Endothelial cell of umbilical vein (primary cell): ENCODE measurements at places on chromosomes 6 and 20.

- peak; percentile 87 for DNase-seq
Observed at GRCh38 chr20:653110-653589, at the start of gene SRXN1. TSS of gene SRXN1 (minus strand) at chr20:653200. CDS start at chr20:653185, 15 bp downstream.

DNA sequence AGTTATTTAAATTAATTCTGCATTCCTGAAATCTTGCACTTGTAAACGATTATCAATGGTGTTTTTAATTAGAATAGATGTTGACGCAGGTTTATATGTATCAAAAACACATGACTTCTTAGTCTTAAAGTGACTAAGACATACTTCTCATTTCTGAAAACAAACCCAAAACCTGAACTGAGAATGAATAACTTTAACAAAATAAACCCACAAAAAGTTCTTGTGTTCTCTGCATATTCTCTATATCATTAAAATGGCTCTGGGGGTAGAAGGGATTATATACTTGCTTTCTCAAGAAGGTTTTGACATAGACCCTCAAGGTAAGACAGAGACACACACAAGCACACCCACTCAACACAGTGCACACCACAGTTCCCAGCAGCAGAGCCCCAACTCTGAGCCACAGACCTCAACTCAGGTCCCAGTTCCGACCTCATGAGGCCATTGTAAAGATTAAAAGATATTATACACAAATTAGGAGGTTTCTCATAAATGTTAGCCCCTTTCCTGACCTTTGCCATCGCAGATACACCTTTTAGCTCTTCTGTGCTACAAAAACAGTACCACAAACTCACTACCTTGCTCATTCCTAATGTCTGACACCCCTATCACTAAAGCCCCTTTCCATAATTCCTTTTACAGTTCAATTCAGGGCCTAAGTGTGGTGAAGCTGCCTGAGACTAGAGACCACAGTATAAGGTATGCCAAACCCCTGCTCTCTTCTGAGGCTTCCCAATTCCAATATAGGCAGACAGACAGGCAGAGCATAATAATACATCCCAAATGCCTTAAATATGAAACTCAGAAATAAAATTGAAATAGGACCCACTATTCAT, 267.8 kb downstream of the PTPRK start:
- no peak for DNase-seq

GRCh38 chr20:6492271-6493055, 275.0 kb upstream of the BMP2 start:
- DNase-seq: peak; percentile 25

- DNase-seq: no peak
Observed at GRCh38 chr6:136511926-136512325, 38.3 kb downstream of the MAP7 start.

DNA sequence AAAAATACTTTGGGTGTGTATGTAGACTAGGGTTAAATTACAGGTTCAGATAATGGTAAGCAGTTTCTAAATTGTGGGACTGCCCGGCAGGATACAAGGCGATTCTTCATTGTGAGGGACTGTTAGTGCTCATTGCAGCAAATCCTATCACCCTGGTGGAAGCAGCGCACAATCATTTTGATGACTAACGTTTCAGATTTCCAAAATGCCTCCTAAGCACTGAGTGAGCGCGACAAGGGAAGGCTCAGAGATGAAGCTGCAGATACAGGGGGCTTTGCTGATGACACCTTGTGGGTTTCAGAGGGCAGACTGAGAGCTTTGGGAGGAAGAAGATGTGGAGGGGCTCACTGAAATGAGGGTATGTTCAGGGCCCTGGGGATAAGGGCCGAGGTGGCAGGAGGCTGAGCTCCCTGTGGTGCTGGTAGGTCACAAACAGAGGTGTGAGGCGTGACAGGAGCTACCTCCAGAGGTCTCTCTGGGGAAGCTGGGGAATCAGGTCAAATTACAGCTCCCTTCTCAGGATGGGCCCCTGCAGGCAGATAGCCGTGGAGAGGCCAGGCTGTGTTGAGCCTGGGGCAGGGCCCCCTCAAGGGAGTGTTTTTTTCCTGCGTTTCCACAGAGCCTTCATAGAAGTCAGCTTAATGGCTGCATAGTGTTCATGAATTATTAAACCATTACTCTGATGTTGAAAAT, 84.5 kb upstream of the FYN start:
- DNase-seq: no peak

- no peak for DNase-seq
Observed at GRCh38 chr6:53598265-53598907, 53.5 kb upstream of the GCLC start.

- DNase-seq: no peak
Observed at GRCh38 chr20:61733891-61734732, 331.6 kb downstream of the TAF4 start.

- no peak for DNase-seq
Observed at GRCh38 chr6:12246900-12247299, 43.3 kb upstream of the EDN1 start.

- DNase-seq: no peak
Observed at GRCh38 chr6:123203928-123204327, 207.9 kb downstream of the CLVS2 start.
